ENCODE measurements at places on chromosomes 4 and X.

DNA sequence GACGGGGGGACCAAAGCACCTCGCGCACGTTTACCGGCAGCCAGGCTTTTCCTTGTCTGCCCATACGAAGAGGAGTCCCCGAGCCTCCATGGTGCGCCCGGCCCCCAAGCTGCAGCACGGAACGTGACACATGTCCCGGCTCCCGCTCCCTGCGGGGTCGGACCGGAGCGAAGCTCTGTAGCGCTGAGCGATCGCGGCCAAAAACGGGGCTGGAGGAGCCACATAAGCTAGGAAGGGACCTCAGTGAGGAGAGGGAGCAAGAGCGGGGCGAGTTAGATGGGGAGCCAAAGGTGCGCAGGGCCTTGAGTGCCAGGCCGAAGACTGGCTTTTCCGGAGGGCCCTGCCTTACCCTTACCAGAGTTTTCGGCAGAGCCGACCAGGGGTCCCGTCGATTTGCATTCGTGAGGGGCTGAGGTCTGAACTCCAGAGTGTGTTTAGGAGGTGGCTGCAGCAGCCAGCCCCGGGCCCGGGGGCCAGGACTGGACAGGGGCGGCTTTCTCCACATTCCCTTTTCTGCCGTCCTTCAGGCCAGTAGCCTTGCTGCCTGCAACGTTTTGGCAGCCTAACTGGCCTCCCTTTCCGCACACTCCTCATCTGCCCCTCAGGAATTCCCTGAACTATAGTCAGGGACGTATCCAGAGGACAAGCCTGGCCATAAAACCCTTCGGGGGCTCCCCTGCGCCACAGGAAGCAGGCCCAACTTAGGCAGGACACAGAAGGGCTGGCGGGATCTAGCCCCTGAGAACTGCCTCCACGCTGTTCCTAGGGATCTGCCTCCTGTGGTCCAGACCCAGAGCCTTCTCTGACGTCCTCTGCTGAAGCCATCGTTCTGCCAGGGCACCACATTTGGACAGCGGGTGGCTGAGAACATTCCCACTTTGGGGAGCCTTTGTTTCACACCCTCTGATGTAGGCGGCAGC, 689 bp downstream of the SSR4 start:
- peak; percentile 69 for DNase-seq

DNA sequence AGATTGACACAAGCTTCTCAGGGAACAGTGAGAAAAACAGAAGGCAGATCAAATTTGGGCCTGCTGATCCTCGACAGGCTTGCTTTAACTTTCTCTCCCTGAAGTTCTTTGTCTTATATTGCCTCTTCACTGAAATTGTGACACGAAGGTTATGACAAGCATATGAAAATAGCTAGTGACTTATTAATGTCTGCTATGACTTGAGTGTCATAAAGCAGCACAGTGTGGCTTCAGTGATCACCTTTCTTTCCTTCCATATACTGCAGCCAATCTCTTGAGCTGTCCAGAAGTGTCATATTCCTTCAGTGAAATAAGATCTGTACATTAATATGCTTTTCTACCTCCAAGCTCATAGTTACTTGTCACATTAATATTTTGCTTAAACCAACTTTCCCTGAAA, 870.2 kb downstream of the C4orf33 start:
- no peak for DNase-seq

GRCh38 chrX:78237127-78237526, 90.3 kb downstream of the CYSLTR1 start:
- no peak for DNase-seq

- no peak for DNase-seq
These were observed 141.4 kb upstream of the SMIM10 start for GRCh38 chrX:134849390-134849789.

DNA sequence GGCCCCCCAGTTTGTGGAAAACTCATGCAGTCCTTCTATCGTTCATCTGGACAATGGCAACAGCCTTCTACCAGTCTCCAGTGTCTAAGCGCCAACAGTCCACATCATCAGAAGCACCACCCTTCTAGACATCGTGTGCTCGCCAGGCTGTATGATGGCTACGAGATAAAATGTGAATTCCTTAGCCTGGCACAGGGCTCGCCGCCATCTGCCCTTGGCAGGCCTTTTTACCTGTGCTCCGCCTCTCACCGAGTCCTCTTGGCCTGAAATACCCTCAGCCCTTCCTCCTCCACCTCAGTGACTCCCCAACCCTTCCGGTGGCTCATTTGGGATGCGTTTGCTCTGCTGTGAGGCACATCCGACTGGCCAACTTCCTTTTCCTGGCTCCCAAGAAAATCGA, 15.9 kb upstream of the STS start:
- DNase-seq = no peak

DNA sequence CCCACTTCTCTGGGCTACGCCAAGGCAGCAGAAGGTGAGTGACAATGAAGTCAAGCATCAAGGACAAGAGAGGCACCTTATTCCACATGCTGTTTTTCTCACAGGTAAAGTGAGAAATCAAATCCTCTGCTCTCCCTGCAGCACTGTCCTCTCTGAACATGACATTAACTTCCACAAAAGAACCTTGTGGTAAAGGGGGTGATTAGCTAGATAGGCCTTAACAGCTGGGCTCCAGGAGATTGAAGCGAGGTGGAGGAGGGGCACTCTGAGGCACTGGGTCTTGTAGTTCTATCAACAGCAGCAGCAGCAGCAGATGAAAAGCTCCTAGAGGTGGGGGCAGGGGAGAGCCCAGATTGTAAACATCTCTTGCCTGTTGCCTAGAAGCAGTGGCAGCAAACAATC, 96.8 kb upstream of the CXXC4 start:
- DNase-seq = no peak

DNA sequence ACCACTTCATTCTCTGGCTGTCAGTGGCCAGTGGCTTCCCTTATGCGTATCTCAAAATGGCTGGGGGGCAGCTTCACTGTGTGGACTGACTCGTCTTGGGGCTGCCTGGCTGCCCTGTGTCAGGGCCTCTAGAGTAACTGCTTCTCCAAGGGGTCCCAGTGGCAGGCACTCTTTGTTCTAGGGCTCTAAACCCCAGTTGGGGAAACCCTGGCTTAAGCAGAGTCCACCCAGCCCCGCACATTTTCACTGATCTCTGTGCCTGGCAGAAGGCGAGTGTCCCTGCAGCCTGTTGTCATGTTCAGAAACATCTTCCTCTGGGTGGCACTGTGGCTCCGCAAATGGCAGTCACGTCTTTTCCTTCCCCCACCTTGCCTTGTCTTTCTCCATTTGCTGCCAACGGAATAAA, 59.7 kb downstream of the NBDY start:
- no peak for DNase-seq

GRCh38 chr4:147855571-147856009, 123.7 kb downstream of the ARHGAP10 start:
- no peak for DNase-seq

GRCh38 chrX:110852180-110852579, 56.6 kb upstream of the CHRDL1 start:
- DNase-seq = no peak

Data from ascending aorta (tissue), 2 donors.